ENCODE measurements at places on chromosomes 13 and 19. TPM values are rescaled to one million over a fixed set of nuclear protein-coding genes. Genes with fewer than 3 reads are reported as not detected.

- H3K4me1 ChIP-seq, result peaks cover 15% of the 10 kb centered on the region
- DNase-seq, result no peak
- H3K27me3 ChIP-seq, result no peaks in the 10 kb centered on the region
- H3K4me3 ChIP-seq, result no peak overlapping the region
- no peak overlapping the region for H3K27ac ChIP-seq
- H3K36me3 ChIP-seq, result no peaks in the 10 kb centered on the region
Observed at GRCh38 chr13:52156724-52157261, 2.6 kb downstream of the NEK3 start.

- no peak for DNase-seq
- H3K36me3 ChIP-seq, result no peaks in the 10 kb centered on the region
- no peaks in the 10 kb centered on the region for H3K27me3 ChIP-seq
Observed at GRCh38 chr13:77986713-77987112, 68.1 kb upstream of the EDNRB start.

GRCh38 chr13:85567909-85568308, 231.3 kb downstream of the SLITRK6 start:
- H3K27ac ChIP-seq, result no peak overlapping the region
- H3K27me3 ChIP-seq, result no peaks in the 10 kb centered on the region
- H3K4me1 ChIP-seq, result no peaks in the 10 kb centered on the region

Gene NCAN
- total RNA-seq, result not detected

GRCh38 chr13:25898991-25899390, 152.8 kb downstream of the SHISA2 start:
- peaks cover 46% of the 10 kb centered on the region for H3K4me1 ChIP-seq
- no peaks in the 10 kb centered on the region for H3K36me3 ChIP-seq
- no peak overlapping the region for H3K4me3 ChIP-seq
- no peak for DNase-seq
- H3K27ac ChIP-seq, result no peak overlapping the region

Gene CYP2S1
- total RNA-seq, result 0.28 TPM

Gene PDE4C
- total RNA-seq, result 0.52 TPM
